ENCODE measurements at places on chromosomes 2 and 18.

DNA sequence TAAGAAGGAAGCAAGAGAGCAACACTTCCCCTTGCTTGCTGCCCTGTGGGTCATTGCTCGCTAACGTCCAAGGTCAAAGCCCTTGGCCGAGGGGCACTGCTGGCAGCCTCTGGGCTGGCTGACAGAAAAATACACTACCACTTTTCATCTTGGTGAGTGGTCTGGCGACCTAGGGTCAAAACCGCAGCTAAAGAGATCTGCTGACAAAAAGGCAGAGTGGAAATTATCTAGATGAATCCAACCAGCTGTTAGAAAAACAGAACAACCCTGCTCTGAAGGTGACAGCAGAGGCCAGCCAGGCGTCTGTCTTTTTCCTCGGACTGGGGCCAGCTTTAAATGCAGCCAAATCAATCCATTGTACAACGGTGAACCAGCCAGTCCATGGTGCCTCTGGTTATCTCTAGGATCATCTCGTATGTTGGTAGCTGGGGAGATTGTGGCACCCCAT, 92.6 kb downstream of the CD8B2 start:
- DNase-seq = no peak

- DNase-seq = no peak
These were observed 48.2 kb downstream of the FBXO48 start for GRCh38 chr2:68418855-68419254.

- no peak for DNase-seq
These were observed 796 bp downstream of the MYO1B start for GRCh38 chr2:191245869-191246531.

DNA sequence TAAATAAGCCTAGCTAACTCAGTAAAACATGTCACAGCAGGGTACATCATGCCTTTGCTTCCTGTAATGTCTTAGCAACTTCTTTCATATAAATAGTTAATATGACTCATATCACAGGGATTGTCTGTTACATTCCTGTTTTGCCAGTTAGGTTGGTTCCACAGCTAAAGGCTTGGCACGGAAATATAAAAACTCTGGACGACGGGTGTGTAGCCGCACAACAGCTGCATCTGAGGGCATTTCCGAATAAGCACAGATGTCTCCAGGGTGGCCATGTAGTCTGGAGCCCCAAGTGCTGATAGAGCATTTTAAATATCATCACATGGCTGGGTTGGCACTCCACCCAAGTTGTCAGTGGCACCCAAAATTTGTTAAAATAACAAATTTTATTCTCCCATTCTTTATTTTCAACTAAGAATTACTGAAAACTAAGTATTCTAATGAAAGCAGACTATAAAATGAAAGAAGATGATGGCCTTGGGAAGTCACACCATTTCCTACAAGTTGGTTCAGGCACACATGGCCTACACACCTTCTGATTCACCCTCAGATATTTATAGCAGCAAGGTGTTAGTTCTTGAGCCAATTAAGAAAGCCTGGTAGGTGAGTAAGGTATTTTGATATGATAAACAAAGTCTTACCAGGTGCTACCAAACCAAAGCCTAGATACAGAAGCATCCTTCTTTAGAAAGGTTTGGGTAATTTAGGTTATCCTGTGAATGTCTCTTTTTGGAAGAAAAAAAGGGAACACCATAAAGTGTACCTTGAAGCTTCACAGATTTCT, 61.8 kb upstream of the STK17B start:
- no peak for DNase-seq

- no peak for DNase-seq
These were observed 139.9 kb downstream of the MCFD2 start for GRCh38 chr2:46775722-46776121.

GRCh38 chr18:53886058-53886457, 338.4 kb downstream of the MBD2 start:
- DNase-seq = no peak

GRCh38 chr2:69466728-69467127, 29.5 kb upstream of the NFU1 start:
- DNase-seq = no peak

- DNase-seq = no peak
These were observed 17.3 kb downstream of the RAB12 start for GRCh38 chr18:8626414-8627106.

DNA sequence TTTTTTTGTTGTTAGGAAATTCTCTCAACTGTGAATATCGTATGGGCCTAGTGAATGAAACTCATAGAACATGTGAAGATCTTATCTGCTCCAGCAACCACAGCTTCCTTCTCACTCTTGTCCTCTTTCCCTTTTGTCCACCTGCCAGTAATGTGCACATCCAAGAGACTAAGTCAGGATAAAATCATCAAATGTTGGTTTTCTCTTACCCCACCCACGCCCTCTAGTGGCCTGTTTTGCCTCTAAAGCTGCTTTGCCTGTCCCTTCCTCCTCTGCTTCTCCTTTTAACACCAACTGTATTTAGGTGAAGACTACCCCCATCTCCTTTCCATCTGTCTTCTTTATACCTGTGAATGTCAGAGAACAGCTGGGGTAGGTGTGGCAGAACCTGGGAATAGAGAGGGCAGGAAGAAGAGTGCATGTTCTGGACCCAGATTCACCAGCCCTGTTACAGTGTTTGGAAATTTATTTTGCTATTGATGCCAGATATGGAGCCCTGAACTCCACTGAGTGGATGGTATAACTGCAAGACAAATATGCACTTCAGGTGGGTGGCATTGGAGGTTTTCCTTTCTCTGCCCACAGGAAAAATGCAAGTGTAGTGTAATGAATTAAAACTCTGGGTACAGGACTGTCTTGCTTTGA, 8.4 kb upstream of the MGAT5 start:
- peak; percentile 21 for DNase-seq

- DNase-seq = no peak
These were observed 67.3 kb upstream of the NRP2 start for GRCh38 chr2:205614965-205615364.

GRCh38 chr18:79576686-79577351, 102.8 kb upstream of the CTDP1 start:
- DNase-seq = no peak

- no peak for DNase-seq
These were observed 37.6 kb upstream of the TAF1B start for GRCh38 chr2:9805435-9806297.

GRCh38 chr2:85553184-85553583, 8.1 kb downstream of the GGCX start:
- DNase-seq = no peak

GRCh38 chr2:175151791-175152190, 16.2 kb downstream of the ATF2 start:
- DNase-seq = no peak

DNA sequence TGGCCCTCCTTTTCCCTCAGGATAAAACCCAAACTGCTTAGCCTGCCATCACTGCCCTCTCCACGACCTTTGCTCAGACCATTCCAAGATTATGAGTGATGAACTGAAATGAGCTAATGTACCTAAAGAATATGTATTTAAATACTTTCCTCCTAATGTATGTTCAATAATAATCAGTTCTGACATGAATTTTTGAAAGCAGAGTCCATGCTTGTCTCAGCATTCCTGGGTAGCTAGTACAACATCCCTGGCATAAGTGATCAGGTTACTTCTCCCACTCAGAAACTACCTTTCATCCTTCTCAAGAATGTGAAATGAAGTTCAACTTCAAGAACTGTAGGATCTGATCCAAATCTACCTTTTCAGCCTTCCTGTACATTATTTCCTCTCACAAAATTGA, 103.6 kb downstream of the UNC80 start:
- no peak for DNase-seq

DNA sequence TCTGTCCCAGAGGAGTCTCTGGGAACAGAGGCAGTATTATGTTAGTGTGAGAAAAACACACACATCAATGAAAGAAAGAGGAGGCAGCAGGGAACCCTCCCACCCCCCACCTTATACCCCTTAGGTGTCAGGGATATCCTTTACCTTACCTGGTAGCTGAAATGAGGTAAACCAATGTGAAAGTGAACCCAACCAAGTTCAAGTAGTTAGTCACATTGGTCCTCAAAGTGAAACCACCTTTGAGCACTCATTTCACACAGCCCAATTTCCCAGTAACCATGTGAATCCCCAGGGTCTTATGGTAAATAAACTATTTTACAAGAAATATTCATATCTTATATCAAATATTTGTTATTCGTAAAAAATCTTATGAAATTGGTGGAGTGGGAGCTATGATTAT, 377.8 kb downstream of the LRATD1 start:
- DNase-seq = no peak

DNA sequence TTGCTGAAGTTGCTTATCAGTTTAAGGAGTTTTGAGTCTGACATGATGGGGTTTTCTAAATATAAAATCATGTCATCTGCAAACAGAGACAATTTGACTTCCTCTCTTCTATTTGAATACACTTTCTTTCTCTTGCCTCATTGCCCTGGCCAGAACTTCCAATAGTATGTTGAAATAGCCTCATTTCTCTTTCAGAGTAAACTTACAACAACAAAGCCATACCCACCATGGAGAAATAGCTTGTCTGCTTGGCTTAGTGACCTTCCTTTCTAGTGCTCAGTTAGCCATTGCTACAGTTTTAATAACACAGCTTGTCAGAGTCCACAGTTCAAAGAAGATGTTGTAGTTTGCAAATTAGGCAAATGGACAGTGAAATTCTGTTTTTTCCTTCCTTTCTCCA, 228.0 kb downstream of the ETAA1 start:
- no peak for DNase-seq

DNA sequence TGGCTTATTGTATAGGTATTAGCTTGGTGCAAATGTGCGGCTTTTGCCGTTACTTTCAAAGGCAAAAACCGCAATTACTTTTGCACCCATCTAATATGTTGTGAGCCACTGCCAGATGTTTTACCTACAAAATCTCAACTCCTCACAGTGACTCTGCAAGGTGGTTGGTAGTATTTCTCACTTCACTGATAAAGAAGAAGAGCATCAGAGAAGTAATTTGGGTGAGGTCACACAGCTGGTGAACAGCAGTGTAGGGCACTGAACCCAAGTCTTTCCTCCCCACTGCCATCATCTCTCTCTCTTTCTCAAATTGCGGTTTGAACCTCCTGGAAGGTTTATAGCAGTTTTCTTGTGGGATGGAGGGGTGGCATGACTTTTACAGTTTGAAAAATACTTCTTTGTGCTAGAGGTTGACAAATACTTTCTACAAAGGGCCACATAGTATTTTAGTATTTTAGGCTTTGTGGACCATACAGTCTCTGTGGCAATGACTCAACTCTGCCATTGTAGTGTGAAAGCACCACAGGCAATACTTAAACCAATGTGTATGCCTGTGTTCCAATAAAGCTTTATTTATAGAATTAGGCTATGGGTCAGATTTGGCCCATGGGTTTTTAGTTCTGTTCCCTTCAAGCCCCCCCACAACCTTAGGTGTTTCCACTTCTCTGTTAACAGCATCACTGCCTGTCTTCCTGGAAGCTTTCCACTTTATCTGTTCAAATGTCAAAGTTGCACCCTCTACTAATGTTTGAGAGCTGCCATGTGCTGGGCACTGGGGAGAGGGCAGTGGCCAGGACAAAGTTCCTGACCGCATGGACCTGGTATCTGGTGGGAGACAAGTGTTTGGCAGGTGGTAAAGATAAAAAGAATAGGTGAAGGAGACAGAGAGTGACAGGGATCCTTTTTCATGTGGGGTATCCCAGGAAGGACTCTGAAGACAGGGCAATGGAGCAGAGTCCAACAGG, 30.1 kb downstream of the FHOD3 start:
- no peak for DNase-seq

DNA sequence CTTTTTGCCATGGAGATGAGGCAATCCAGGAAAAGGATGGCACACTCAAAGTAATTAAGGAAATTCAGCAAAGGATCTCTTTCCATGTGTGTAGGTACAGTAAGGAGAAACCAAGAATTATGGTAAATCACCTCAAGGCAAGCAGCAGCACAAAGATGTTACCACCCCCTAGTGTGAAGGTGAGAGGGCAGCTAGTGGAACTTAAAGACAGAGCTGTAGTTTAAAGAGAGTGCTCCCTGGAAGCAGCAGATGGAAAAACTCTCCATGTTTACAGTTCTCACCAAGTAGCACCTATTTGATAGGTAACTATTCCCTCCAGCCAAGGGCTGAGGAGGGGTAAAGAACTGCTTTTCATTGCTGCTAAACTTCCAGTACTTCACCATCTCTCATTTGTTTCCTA, 860.4 kb upstream of the CRIM1 start:
- DNase-seq = no peak

GRCh38 chr2:158048327-158048726, 53.3 kb upstream of the UPP2 start:
- no peak for DNase-seq

GRCh38 chr2:144893464-144893863, 373.5 kb upstream of the ZEB2 start:
- no peak for DNase-seq

DNA sequence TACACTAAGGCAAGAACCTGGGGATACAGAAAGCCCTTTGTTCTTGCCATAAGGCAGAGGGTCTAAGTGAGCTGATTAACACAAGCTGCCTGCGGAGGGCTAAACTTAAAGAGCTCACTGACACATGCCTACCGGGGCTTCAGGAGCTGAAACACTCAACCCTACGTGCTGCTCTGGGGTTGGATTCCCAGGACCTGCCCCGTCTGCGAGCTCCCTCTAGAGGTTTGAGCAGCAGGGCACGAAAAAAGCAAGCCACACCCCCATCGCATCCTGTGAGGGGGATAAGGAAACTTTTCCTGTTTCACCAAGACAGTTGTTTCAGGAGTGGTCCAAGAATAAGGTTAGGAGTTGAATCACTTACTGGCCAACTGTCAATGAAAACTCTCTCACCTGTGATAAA, 562.1 kb downstream of the TMX3 start:
- DNase-seq = no peak

DNA sequence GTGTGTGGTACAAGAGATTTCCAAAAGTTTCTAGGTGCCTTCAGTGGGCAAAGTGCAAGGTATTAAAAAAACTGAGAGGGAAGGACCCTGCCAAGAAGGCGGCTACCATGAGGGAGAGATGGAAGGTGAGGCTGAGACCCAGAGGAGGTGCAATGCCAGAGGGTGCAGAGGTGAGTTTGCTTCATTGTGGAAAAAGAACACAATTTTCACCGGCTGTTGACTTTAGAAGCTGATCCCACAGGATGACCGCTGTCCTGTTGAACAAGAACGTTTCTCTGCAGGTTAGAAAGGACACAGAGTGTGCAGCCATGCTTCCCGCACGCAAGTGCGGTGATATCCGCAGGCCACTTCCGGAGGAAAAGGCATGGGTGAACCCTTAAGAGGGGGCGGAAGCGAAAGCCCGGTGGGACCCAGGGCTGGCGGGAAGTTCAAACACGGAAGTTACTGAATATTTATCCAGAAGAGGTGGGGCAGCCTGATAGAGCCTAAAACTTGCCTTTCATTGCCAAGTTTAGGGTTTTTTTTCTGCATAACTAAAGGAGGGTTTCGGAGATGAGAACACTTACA, 16.6 kb downstream of the SP110 start:
- no peak for DNase-seq

GRCh38 chr2:73993376-73993775, 8.7 kb downstream of the TET3 start:
- DNase-seq = no peak

All from hematopoietic multipotent progenitor cell treated with erythropoietin and hydrocortisone succinate and interleukin-3 and kit ligand, for 15 days (in vitro differentiated cells).